ENCODE measurements at places on chromosomes 1 and 21. TPM values are rescaled to one million over a fixed set of nuclear protein-coding genes. Genes with fewer than 3 reads are reported as not detected.

DNA sequence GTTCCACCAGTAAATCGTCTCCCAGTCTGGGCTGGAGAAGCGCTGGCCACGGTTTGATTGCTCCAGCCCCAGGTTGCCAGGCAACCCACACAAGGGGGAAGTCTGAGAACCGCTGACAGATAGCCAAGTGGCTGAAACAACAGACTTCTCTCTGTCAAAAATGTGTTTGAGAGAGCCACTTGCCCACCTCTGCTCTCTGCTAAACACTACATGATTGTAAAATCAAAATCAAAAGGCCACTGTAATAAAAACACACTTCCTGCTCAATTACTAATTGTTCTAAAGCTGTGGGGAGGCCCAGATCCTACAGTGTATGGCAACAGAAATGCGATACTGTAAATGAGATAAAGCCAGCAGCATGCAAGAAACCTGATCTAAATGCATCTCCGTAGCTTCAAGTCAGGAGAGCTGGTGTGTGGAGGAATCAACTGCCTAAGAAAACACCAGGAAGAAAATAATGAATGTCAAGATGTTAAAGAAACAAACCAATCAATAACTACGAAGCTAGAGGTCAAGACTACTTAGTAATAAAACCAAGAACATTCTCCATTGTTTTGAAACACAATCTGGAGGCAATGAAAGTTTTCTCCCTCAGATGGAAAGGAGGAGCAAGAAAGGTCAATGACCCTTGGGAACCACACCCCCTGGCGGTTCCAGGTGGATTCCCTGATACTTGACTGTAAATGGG is 121.2 kb downstream of the SLC45A1 start:
- peaks cover 9% of the 10 kb centered on the region for H3K4me1 ChIP-seq
- no peak overlapping the region for H3K27ac ChIP-seq
- DNase-seq = no peak
- H3K4me3 ChIP-seq = no peak overlapping the region
- no peaks in the 10 kb centered on the region for H3K36me3 ChIP-seq
- H3K27me3 ChIP-seq = no peaks in the 10 kb centered on the region

- H3K4me3 ChIP-seq = no peak overlapping the region
- peaks cover 20% of the 10 kb centered on the region for H3K4me1 ChIP-seq
- no peaks in the 10 kb centered on the region for H3K36me3 ChIP-seq
Measured at GRCh38 chr1:19062258-19063029, 106.0 kb upstream of the IFFO2 start.

EVI5 gene
- 65.5 TPM for total RNA-seq

PTGFR gene
- 7.8 TPM for total RNA-seq

DNA sequence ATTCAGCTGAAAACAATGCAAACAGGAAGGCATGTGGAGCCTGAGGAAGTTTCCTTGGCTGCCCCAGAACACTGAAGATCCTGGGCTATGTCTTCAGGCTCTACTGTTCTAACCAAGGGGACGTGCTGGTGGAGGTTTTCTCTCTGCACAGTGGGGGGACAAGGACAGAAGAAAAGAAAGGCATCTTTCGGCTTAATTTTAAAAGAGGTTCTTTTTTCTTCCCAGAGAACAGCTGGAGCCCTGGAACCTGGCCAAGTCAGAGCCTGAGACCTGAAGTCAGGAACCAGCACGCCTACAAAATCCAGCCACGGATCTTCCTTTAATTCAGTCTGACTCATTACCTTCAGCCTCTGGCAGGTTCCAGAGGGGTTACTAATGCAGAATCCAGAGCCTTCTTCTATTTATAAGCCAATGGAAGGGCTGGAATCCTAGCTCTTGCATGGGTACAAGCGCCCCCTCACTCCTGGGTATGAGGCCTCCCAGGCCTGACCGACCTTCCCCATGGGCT is 19.8 kb downstream of the CTNNBIP1 start:
- H3K27ac ChIP-seq = peak overlapping the region; percentile 99
- no peak overlapping the region for H3K4me3 ChIP-seq
- H3K27me3 ChIP-seq = no peaks in the 10 kb centered on the region
- H3K4me1 ChIP-seq = peaks cover 56% of the 10 kb centered on the region
- DNase-seq = peak; percentile 94

IVL gene
- 1.0 TPM for total RNA-seq

DNA sequence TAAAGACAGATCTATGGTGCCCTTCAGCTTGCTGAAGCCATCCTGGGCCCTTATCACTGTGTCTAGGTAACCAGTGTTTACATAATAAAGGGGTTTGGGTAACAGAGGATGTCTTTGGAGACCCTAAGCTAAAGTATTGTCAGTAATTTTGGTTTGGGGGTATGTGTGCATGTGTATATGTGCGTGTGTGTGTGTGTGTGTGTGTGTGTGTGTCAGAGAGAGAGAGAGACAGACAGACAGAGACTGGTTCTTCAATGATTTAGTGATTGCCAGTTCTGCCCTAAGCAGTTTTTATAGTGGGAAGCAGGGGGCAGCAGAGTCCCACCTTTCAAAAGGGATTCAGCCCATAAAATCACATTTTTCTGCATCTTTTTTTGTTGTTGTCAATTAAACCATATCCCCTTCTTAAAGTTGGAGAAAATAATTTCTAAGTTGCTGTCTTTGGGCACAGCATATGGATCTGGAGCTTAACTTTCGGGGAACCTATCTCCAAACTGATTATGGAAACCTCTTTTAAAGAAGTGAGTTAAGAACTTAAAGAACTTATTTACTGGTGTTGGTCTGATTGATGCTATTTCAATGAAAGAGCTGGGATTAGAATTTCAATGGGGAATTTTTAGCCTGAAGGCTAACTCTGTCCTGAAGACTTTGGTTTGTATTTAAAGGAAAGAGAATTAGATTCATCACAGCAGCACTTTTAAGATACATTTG is 51.1 kb downstream of the ZNF326 start:
- H3K4me3 ChIP-seq = no peak overlapping the region
- peaks cover 18% of the 10 kb centered on the region for H3K27me3 ChIP-seq
- H3K4me1 ChIP-seq = no peaks in the 10 kb centered on the region

SPATA1 gene
- 2.9 TPM for total RNA-seq

DNA sequence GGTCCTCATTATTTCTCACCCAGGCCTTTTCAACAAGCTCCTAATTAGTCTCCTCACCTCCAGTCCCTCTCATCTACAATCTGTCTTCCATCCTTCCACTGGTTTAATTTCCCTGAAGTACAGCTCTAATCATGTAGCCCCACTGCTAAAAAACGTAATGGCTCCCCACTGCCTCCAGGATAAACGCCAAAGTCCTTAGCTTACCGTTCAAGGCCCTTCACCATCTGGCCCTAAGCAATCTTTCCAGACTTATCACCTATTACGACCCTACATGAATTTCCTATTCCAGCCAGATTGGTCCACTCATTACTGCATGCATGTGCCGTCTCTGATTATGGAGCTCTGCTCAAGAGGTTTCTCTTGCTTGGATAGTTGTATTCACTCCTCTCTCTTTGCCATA is 83.1 kb upstream of the DAB1 start:
- H3K4me3 ChIP-seq = no peak overlapping the region
- no peaks in the 10 kb centered on the region for H3K4me1 ChIP-seq
- H3K36me3 ChIP-seq = no peaks in the 10 kb centered on the region
- no peak overlapping the region for H3K27ac ChIP-seq
- peaks cover 8% of the 10 kb centered on the region for H3K27me3 ChIP-seq

GRCh38 chr21:33169359-33169758 is 60.4 kb upstream of the IFNAR2 start:
- no peaks in the 10 kb centered on the region for H3K36me3 ChIP-seq
- H3K27ac ChIP-seq = no peak overlapping the region
- peaks cover 87% of the 10 kb centered on the region for H3K27me3 ChIP-seq
- no peak for DNase-seq
- H3K4me1 ChIP-seq = no peaks in the 10 kb centered on the region

DNA sequence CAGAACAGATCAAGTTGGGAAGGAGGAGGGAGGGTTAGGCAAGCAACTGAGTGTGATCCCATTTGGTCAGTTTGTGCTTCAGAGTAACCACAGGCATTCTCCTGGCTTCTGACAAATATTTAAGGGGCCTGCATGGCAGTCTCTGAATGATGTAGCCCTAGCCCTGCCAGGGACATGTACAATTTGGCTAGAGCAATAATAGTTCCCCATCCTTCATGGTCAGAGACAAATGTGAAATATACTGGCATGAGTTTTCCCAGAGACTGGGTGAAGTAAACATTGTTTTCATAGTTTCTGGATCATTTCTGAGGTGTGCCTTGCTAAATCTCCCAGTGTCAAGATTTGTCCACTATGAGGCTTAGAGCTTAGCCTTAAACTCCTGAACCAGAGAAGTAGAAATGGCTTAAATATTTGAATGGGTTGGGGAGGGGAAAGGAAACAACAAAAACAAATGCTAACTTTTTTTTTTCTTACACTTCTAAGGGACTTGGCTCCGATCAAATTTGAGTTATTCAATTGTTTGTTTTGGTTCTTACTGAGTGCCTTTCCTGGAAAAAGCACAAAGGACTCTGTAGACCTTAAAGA is 42.0 kb upstream of the UBE2U start:
- no peak for DNase-seq
- no peaks in the 10 kb centered on the region for H3K36me3 ChIP-seq
- H3K4me3 ChIP-seq = no peak overlapping the region
- no peak overlapping the region for H3K27ac ChIP-seq

DNA sequence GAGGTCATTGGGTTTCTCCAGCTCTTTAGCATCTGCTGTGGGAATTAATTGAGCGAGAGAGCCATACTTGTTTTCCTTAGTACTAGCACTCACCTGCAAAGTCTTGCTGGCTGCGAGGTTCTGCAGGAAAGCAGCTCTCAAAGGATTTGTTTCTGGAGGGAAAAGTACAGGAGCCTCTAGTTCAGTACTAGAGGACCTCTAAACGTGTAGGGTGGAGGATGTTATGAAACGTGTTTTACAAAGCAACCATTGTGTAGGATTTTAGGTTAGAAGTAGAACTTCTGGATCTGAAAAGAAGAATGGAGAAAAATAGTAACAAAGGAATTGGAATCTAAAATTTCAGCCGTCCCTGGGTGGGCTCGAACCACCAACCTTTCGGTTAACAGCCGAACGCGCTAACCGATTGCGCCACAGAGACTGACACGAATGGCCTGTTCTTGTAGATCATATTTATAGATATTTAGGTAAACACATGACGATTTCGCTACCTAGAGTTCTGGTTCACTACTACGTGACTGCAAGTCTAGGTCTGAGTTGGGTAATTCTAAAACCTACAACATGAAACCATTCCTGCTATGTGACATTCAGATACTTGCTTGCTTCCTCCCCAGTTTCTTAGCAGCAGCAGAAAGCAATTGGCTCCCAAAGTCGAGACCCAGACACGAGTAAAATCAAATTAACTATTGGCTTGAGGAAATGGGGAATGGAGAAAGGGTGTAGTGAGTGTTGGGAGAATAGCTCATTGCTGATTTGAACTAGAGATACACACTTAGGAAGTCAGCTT is 60.2 kb upstream of the CFAP126 start:
- no peak overlapping the region for H3K27ac ChIP-seq
- H3K27me3 ChIP-seq = no peaks in the 10 kb centered on the region
- H3K4me3 ChIP-seq = no peak overlapping the region
- H3K36me3 ChIP-seq = no peaks in the 10 kb centered on the region
- no peaks in the 10 kb centered on the region for H3K4me1 ChIP-seq

ZFYVE9 gene
- 16.6 TPM for total RNA-seq

DNA sequence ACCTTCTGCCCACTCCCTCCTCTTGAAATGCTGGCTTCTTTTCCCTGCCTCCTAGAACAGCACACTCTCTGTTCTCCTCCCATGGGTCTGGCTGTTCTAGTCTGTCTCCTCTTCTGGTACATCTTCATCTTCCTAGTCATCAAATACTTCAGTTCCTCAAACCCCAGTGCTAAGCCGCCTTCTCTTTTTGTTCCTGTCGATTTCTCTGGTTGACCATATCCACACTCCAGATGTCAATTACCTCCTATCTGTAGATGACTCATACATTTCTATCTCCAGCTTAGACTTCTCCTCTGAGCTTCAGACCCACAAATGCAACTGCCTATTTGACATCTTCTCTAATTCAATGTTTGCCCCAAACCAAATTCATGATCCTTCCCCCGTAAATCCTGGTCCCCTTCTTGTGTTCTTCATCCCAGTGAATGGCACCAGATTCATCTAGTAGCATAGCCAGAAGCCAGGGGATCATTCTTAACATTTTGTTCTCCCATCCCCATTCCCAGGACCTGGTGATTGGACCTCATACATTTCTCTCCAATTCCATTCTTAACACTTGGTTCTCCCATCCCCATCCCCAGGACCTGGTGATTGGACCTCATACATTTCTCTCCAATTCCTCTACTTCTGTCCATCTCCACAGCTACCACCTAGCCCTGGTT is 35.9 kb downstream of the USP24 start:
- H3K27ac ChIP-seq = no peak overlapping the region
- H3K27me3 ChIP-seq = no peaks in the 10 kb centered on the region
- H3K36me3 ChIP-seq = peaks cover under 1% of the 10 kb centered on the region
- H3K4me3 ChIP-seq = no peak overlapping the region
- DNase-seq = no peak
- H3K4me1 ChIP-seq = peaks cover 5% of the 10 kb centered on the region

GRCh38 chr1:205356440-205357139 is at the start of gene KLHDC8A:
Gene KLHDC8A, minus strand, starts transcription at chr1:205356922. Its CDS starts 13,318 bp downstream, at chr1:205343604.
- peaks cover 27% of the 10 kb centered on the region for H3K27me3 ChIP-seq
- no peaks in the 10 kb centered on the region for H3K36me3 ChIP-seq
- peaks cover 18% of the 10 kb centered on the region for H3K4me1 ChIP-seq
- H3K27ac ChIP-seq = no peak within 1 kb of the TSS
- no peak for DNase-seq
- H3K4me3 ChIP-seq = no peak within 1 kb of the TSS

OLFML3 gene
- 7.0 TPM for total RNA-seq

DNA sequence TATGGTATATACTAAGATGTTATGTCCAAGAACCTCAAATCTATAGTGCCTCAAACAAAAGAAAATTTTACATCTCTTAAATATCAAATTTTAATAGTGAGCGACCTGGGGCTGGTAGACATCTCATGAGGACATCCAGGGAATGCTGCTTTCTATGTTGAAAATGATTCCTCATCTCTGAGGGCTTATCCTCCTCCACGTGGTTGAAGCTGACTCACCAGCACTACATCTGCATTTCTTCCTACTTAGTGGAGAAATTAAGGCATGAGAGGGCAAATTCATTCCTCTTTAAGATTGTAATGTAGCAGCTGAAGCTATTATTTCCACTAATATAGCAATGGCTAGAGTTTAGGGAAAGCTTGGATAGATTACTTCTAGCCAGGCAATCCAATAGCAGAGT is 529.5 kb downstream of the COL11A1 start:
- no peak overlapping the region for H3K27ac ChIP-seq
- DNase-seq = no peak
- H3K36me3 ChIP-seq = no peaks in the 10 kb centered on the region
- no peaks in the 10 kb centered on the region for H3K4me1 ChIP-seq
- H3K27me3 ChIP-seq = peaks cover 61% of the 10 kb centered on the region

GRCh38 chr1:233372218-233373120 is 44.9 kb downstream of the MAP3K21 start:
- H3K36me3 ChIP-seq = 0 out of 2 replicates have a peak, but pooled peaks cover 4% of the 10 kb centered on the region
- no peak overlapping the region for H3K4me3 ChIP-seq
- H3K27me3 ChIP-seq = no peaks in the 10 kb centered on the region
- no peak overlapping the region for H3K27ac ChIP-seq
- DNase-seq = no peak

KRTAP19-3 gene
- not detected for total RNA-seq

GRCh38 chr1:228542981-228543380 is 55.8 kb downstream of the RNF187 start:
- no peaks in the 10 kb centered on the region for H3K4me1 ChIP-seq
- H3K36me3 ChIP-seq = no peaks in the 10 kb centered on the region
- no peak overlapping the region for H3K4me3 ChIP-seq

- H3K27me3 ChIP-seq = no peaks in the 10 kb centered on the region
- peak overlapping the region; percentile 99 for H3K27ac ChIP-seq
- peak; percentile 90 for DNase-seq
- peaks cover 68% of the 10 kb centered on the region for H3K4me1 ChIP-seq
Measured at GRCh38 chr1:18666317-18666920, 35.8 kb downstream of the PAX7 start.

ZNF670 gene
- total RNA-seq = 5.9 TPM

Measured in PC-3 (cell line).